ENCODE measurements at places on chromosomes 5 and 9. TPM values are rescaled to one million over a fixed set of nuclear protein-coding genes. Genes with fewer than 3 reads are reported as not detected.

GRCh38 chr5:122871661-122872060, 26.2 kb downstream of the SNX24 start:
- no peak for DNase-seq

GRCh38 chr5:158032246-158032645, 173.3 kb upstream of the CLINT1 start:
- no peak for DNase-seq

GRCh38 chr5:43642428-43642827, 39.4 kb downstream of the NNT start:
- no peak for DNase-seq

Gene FBP2
- total RNA-seq, result not detected

- DNase-seq, result no peak
These were observed 31.1 kb downstream of the SEC61B start for GRCh38 chr9:99253134-99253533.

GRCh38 chr9:125987420-125987819, 240.2 kb downstream of the PBX3 start:
- no peak for DNase-seq

GRCh38 chr5:148569948-148570347, 84.4 kb downstream of the HTR4 start:
- DNase-seq, result no peak

- DNase-seq, result no peak
These were observed 266.6 kb upstream of the DAP start for GRCh38 chr5:11027660-11028059.

Gene HTR4
- total RNA-seq, result not detected

- peak; percentile 83 for DNase-seq
These were observed 64.6 kb downstream of the SH3TC2 start for GRCh38 chr5:148998174-148998797.

- no peak for DNase-seq
These were observed 32.8 kb upstream of the NMUR2 start for GRCh38 chr5:152437866-152438265.

- no peak for DNase-seq
These were observed 16.6 kb upstream of the PSMD5 start for GRCh38 chr9:120859361-120859760.

DNA sequence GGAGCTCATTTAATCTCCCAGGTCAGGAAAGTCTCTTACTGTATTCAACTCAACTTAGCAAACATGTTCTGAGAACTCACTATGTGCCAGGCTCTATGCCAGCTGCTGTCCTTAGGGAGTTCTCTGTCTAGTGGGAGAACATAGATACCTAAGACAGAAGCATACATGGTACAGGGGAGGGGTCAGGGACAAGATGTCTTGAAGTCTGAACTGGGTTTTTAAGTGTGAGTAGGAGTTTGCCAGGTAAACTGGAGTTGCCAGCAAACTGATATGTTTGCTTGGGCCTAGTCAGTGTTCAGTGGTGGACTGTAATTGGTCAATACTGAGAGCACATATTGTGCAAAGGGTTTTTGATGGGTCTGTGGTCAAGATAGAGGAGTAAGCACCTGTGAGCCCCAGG, 18.3 kb upstream of the GLE1 start:
- DNase-seq, result no peak

DNA sequence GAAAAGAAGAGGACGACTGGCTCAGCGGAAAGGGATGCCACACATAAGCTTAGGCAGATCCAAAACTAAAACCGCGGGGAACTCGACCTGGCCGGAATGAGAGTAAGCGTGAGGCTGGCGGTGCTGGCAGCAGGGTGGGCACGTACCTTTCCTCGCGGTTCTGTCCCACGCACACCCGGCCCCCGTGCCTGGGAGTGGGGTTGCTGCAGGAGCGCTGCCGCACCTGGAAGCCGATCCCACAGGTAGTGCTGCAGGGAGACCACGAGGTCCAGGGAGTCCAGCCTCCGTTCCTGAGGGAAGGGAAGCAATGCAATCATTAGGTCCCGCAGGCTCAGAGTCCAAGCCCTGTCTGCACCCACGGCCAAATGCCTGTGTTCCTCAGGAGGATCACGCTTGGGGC, 427.0 kb downstream of the SEMA5A start:
- DNase-seq, result no peak

GRCh38 chr9:117160254-117160653, 254.6 kb downstream of the ASTN2 start:
- no peak for DNase-seq

Gene PRRX2
- 0.17 TPM for total RNA-seq

GRCh38 chr9:114518120-114518519, 12.8 kb upstream of the WHRN start:
- DNase-seq, result no peak

DNA sequence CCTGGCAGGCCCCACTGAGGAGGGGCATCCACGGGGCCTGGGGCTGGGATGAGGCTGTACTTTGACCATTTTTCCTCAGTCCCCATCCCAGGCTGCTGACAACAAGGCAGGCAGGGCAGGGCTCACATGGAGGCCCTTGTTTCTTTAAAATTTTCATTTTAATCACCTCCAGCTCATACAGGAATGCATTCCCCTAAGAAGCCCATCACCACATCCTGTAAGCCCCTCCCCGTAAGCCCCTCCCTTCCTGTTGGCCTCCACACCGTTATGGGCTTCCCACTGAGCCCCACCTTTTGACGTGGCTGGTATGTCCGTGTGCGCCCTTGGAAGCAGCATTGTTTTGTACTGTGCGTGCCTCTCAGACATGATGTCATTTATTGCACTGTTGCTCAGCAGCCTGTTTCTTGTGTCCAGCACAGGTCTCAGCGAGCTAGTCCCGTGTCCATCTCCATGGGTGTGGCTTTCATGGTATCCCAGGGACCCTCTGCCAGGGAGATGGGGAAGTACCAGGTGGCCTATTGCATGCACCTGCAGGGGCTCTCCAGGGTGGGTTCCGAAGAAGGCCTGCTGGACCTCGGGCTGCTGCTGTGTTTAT, 22.4 kb downstream of the PHF2 start:
- DNase-seq, result no peak

- peak; percentile 90 for DNase-seq
These were observed 34.1 kb upstream of the MSX2 start for GRCh38 chr5:174690271-174690670.

DNA sequence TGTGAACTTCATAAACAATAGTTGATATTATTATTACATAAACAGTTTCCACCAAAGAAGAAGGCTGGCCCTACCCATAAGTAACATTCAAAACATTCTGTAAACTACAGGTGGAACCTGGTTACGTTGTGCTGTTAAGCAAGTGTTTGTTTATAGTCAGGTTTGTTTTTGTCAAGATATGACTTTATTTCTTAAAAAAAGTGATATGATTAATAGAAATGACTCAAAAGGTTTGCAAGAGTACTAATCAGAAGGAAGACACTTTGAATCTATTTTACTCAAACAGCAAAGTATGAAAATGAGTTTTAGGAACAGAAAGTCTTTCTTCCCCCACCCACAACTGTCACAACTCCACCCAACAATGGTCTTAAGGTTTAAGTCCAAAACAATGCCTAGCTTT, 220.8 kb downstream of the PLK2 start:
- DNase-seq, result no peak

Gene PFDN1
- 145 TPM for total RNA-seq

DNA sequence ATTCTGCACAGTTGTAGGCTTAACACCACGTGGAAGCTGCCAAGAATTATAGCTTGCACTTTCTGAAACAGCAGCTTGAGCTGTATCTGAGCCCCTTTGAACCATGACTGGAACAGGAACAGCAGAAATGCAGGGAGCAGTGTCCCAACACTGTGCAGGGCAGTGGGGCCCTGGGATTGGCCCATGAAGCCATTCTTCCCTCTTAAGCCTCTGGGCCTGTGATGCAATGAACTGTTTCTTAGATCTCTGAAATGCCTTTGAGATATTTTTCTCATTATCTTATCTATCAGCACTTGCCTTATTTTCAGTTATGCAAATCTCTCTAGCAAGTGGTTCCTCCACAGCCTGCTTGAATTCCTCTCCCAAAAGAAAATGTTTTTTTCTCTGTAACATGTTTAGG, 87.0 kb upstream of the MTAP start:
- DNase-seq, result no peak

DNA sequence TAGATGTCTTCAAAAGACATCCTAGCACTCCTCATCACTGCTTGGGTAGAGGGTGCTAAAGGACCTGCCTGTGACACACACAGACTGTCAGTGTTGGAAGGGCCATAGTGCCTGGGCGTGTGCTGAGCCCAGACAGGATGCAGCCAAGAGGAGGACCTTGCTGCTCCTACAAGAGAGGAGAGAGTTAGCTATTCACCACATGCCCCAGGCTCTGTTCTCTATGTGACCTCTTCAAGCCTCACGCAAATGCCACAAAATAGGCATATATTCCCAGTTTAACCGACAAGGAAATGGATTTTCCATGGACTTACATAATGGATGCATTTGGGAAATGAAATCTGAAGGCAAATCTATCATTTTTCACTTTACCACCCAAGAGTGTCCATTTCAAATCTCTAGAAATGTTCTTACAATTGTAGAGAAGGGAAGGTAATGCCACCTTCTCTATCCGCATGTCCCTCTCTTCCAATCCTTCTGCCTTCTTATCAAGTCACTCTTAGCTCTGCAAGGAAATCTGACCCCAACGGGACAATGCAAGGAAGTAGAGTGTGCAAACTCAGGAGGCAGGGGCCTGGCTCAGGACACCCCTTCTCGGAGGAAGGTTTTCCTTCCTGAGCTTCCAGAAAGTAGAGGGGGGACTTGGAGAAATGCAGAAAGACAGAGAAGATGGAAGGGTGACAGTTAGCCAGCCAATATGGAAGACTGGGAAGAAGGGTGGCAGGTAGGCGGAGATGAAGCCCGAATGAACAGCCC, 49.5 kb downstream of the TRIM32 start:
- DNase-seq, result no peak
